ENCODE measurements at places on chromosomes 5 and 9.

GRCh38 chr5:69136293-69136692 is 30.7 kb upstream of the CCNB1 start:
- DNase-seq: peak; percentile 20

DNA sequence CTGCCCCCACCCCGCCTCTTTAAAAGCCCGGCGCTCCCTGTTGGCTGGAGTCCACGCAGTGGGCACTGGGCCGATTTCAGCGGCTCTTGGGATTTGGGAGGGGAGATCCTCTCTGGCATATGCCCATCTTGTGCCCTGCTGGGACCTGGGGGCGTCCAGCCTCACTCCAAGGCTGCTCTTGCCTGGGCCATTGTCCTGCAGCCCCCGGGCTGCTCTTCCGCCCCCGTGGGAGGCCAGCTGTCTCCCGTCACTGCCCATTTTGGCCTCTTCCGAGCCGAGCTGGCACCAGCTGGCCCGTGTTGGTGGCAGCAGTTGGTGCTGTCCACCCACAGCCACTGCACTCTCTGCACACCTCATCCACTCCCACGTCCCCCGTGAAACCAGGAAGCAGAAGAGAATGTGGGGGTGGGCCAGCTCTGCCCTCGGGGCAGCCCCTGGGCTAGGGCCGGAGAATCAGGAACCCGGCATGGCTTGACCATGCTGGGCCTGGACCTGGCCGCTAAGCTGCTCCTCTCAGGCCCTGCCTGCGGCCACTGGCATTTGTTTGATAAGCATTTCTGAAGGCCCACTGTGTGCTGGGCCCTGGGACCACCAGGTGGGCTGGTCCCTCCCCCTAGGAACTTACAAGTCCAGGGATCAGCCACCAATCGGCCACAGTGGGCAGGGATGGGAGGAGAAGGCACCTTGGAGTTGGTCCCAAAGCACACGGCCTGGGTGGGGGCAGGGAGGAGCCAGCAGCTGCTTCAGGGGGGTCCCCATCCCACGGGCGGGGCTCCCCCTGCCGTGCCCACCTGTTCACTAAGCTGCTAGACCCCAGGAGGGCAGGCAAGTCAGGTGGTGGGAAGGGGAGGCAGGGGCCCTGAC is 2.2 kb downstream of the C8G start:
- DNase-seq: no peak

DNA sequence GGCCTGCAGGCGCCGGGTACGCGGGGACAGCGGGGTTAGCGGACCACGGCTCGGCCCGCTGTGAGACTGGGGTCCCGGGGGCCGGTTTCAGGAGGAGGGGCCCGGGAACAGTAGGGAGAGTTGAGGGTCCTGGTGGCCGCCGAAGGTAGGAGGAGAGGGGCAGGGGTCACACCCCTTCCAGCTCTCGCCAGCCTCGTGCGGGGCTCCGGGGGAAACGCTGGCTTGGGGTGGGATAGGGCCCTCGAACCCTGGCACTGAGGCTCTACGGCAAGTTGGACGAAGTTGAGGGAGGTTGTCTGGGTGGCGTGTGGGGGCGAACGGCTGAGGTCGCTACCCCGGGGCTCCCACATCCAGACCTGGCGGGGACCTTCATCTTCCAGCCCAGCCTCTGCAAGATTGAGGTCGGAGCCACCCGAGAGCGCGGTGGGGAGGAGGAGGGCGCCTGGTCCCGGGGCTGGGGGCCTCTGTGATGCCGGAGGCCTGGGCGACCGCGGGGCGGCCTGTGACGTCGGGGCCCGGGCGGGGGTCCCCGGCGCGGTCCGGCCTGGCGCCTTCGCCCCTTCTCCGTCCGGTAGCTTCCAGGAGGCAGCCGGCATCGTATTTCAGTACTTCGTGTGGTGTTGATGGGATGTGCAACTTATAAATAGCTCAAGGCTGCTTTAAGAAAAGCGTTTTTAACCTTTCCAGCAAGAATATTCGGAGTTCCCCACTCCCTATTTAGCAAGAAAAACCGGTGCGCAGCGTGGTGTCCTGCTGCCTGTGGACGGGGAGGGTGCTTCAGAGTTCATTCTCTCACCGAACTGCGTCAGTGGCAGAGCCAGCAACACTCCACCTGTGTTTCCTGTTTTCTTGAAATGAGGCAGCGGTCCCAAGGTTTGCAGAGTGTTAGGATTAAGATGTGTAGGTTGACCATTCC is 902 bp downstream of the HABP4 start:
- no peak for DNase-seq

- DNase-seq: no peak
Measured at GRCh38 chr9:108743416-108743815, 112.4 kb downstream of the ACTL7B start.
